ENCODE measurements at places on chromosomes 5 and 9.

DNA sequence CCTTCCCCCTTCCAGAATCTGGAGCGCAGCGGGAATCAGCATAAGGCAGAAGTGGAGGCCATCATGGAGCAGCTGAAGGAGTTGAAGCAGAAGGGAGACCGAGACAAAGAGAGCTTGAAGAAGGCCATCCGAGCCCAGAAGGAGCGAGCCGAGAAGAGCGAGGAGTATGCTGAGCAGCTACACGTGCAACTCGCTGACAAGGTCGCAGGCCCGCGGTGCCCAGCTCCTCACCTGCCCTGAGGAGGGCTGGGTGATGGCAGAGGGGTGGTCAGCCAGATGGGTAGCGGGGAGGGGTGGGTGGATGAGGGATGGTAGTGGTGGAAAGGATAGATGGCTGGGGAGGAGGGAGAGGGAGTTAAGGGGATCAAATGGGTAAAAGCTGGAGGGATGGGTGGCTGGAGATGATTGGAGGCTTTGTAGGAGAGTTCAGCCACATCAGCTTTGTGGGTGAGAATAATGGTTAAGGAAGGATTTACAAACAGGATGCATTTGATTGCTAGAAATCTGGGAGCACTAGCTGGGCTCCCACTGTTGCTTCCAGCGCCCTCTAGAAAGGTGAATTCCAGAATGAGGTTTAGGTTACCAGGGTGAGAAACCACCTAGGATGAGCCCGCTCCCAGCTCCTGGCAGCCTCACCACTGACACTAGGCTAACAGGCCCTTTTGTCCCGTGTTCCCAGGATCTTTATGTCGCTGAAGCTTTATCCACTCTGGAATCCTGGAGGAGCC is 19.7 kb upstream of the GLE1 start:
- DNase-seq: no peak

- no peak for DNase-seq
These were observed 40.1 kb downstream of the GRIA1 start for GRCh38 chr5:153530357-153531143.

DNA sequence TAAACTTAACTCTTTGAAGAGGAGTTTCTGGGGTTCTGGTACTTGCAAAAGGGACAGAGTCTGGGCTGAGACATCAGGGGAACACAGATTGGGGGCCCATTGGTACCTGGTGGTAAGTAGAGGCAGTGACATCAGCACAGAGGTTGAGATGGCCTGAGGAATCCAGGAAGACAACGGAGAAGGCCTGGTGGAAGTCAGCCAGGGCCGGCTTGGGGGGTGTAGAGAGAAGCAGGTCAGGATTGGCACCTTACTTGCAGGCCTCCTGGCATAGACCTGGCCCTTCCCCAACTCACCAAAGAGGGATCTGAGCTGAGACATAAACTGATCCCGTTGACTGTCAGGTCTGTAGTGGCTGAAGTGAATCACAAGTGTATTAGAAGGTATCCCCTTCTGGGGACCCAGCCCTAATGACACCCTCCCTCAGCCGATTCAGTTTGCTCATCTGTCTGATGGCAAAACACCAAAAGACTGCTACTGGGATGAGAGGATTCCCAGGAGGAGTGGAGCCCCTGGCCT is 5.5 kb downstream of the NOL6 start:
- peak; percentile 13 for DNase-seq

GRCh38 chr9:129886226-129887174 is 51.2 kb downstream of the USP20 start:
- no peak for DNase-seq

GRCh38 chr5:36202521-36202961 is 39.2 kb downstream of the NADK2 start:
- DNase-seq: no peak

DNA sequence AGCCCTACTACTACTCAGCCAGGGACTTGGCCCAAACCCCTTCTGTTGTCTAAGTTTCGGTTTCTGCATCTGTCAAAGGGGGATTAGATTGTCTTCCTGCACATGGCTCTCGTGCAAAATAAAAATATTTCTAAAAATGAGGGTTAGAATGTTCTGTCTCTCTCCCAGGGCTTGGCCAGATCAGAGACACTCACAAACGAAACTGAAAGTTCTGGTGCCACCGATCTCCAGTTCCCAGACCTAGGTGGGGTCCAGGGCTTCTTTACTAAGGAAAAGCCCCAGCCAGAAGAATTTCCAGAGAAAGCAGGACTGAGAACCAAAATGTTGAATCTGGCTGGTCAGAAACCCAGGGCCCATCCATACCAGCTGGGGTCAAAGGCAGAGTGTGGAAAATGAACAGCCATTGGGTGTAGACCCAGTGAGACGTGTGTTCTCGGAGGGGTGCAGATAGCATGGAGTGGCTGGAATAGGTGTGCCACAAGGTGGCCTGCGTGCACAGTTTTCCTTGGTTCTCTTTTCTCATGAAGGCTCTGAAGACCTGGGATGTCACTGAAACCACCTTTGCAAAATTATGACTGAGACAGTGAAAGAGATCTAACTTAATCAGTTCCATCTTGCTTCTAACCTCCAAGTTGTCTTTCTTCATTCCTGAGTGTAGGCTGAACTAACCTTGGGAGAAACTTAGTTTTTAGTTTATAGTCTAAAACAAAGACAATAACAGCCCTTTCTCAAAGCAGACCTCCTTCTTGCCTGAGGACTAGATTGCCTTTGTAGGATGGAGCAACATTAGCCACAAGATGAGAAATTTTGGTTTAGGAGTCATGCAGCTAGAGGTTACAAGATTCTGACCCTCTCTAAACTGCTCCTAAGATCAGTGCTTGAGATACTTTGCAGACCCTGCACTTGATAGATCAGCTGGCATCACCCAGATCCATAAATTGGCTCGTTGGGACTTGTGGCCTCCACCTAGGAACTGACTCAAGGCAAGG is 2.3 kb upstream of the SLC23A1 start:
- peak; percentile 61 for DNase-seq

GRCh38 chr5:150486402-150487198 is 21.3 kb upstream of the NDST1 start:
- peak; percentile 64 for DNase-seq

GRCh38 chr9:1918622-1919021 is 96.5 kb upstream of the SMARCA2 start:
- DNase-seq: no peak

GRCh38 chr9:135783540-135784245 is 81.7 kb downstream of the KCNT1 start:
- DNase-seq: no peak

DNA sequence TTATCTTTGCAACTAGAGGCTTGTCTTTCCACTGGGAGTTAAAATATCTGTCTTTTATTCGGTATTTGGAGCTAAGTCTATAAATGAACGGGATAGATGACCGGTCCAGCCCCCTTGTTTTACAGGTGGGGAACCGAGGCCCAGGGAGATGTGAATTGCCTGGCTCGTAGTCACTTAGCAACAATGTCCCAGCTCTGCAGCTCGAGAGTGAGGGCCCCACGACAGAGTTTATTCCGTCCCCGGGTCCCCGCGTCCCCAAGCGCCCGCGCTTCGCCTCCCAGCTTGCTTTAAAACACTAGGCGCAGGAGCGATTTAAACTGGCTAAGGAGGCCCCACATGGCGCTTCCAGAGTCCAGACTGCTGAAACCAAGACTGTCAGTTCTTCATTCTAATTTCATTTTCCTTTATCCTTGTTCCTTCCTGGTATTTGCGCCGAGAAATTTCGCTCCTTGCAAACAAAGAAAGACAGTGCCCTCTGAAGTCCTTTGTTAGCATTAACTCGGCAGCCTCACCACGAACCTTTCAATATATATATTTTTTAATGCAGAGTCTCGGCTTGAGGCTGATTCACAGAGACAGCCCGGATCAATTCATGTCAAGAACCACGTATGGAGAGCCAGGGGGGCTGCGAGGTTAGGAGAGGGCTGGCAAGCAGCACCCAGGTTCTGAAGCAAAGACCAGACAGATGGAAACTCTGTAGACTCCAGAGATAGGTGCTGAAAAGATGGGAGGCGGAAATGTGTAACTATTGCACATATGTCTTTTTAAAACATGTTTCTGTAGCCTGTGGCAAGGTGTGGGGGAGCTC is 1.4 kb upstream of the ENC1 start:
- DNase-seq: peak; percentile 31

GRCh38 chr9:104984121-104984520 is 56.2 kb upstream of the ABCA1 start:
- DNase-seq: no peak

- peak; percentile 76 for DNase-seq
These were observed 28.3 kb downstream of the PTPN3 start for GRCh38 chr9:109469646-109470358.

DNA sequence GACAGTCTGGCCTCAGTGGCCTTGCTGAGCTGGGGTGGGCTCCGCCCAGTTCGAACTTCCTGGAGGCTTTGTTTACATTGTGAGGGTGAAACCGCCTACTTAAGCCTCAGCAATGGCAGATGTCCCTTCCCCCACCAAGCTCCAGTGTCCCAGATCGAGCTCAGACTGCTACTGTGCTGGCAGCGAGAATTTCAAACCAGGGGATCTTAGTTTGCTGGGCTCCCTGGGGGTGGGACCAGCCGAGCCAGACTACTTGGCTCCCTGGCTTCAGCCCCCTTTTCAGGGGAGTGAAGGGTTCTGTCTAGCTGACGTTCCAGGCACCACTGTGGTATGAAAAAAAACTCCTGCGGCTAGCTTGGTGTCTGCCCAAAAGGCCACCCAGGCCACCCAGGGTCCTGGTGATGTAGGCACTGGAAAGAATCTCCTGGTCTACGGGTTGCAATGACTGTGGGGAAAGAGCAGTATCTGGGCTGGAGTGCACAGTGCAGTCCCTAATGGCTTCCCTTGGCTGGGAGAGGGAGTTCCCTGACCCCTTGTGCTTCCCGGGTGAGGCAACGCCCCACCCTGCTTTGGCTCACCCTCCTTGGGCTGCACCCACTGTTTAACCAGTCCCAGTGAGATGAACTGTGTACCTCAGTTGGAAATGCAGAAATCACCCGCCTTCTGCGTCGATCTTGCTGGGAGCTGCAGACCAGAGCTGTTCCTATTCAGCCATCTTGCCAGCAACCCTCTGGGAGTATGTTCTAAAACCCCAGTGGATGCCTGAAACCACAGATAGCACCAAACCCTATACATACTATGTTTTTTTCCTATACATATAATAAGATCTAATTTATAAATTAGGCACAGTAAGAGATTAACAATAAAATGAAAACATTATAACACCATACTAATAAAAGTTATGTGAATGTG is 95.5 kb downstream of the TMEM161B start:
- no peak for DNase-seq

DNA sequence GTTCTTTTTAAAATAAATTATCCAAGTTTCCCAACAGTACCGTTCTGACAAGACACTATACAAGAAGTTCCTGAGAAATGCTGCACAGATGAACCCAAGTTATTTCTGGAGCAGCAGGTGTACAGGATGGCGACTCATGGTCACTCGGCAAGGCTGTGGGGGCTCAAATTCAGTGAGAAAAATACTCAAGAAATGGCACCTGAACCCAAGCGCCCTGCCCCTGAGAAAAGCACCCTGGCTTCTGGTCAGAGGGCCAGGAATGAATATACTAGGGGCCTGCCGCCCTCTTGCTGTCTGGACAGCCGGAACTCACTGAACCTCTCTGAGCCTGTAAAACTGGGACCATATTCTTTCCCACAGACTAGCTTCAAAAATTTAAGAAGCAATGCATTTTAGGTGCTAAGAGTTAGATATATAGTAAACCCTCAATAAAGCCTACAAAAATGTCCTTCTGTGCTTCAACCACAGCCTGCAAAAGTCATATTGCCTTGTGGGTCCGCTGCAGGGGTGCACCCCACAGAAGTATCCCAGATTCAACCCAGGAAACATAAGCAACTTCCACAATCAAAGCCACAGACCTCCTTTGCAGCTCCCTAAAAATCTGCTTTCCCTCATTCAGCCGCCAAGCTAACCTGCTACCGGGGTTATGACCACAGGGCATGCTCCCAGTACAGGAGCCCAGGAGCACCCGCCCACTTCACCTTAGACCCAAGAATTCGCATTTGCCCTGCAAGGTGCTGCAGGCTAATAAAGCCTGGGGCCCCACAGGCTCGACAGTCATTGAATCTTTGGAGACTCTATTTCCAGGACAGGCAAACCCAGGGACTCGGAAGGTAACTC is 1.4 kb downstream of the RAPGEF1 start:
- DNase-seq: no peak

DNA sequence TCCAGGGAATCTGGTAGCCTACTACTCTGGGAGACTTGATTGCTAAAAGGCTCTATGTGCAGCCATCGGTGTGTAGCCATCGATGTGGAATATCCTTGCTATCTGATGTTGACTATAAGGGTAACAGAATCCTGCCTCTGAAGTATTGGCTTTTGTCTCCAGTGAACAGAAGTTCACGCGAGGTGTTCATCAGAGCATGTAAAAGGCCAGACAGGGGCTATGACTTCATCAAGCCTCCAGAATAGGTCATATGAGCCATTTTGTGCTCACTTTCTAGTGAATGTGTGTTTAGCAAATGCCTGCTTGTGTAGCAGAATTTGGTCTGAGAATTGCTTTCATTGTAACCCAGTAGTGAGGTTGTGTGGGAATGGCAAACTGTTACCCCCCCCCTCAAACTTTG is 66.8 kb upstream of the RAD23B start:
- no peak for DNase-seq

- peak; percentile 21 for DNase-seq
These were observed 55.3 kb downstream of the BARX1 start for GRCh38 chr9:93899609-93900435.

DNA sequence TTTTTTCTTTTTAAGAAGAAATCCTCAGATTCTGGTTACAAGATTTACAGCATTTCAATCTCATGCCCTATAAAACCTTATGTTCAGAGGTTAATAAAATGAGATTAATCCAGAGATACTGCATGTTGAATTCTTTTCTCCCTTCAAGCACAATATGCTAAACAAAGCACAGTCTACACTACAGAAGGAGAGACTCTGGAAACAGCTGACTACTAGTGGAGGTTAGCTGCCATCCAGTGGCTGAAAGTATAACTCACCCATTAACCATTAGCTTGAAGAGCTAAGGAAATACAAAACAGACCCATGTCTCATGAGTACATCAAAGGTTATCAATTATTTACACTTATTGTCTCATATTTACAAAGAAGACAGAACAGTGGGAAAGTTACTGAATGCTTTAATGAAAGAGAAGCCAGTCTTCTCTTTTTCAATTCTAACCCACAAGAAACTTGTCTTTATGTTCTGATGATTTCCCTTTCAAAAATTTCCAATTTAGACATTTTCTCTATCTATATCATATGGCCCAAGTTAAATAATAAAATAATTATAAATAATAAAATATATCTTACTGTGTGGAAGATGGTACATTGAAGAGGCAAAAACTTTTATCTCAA is 12.7 kb upstream of the DNAH5 start:
- DNase-seq: peak; percentile 28

DNA sequence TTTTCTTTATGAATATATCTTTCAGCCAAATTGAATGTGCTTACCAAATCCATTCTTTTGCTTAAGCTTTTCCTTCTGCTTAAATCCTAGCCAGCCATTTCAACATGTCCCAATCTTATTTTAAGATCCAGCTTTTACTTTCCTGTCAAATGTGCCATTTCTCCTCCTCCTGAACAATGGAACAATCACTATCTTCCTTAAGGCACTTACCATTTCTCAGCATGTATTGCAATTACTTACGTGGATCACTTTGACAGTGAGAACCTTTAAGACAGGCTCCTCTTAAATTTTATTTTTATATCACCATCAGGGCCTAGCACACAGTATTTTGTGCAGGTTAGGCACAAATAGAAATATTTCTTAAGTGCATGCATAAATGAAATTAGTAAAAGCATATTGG is 4.4 kb upstream of the CDO1 start:
- DNase-seq: no peak

GRCh38 chr5:138694146-138694545 is 59.1 kb upstream of the CTNNA1 start:
- no peak for DNase-seq

GRCh38 chr9:133131506-133131905 is 10.5 kb upstream of the RALGDS start:
- no peak for DNase-seq

GRCh38 chr5:141815796-141816180 is 62.4 kb downstream of the PCDH1 start:
- no peak for DNase-seq

Measured in GM13976 (cell line).